ENCODE measurements at places on chromosomes 16 and 17. TPM values are rescaled to one million over a fixed set of nuclear protein-coding genes. Genes with fewer than 3 reads are reported as not detected.

- no peak for DNase-seq
These were observed 423.8 kb upstream of the PSMD7 start for GRCh38 chr16:73872856-73873255.

- DNase-seq = no peak
These were observed 12.8 kb downstream of the SMIM5 start for GRCh38 chr17:75645889-75646637.

GRCh38 chr17:16243385-16243784, 26.4 kb downstream of the PIGL start:
- DNase-seq = no peak

SUMO2 gene
- polyA plus RNA-seq = 309 TPM

GRCh38 chr16:55324285-55325079, 479 bp downstream of the IRX6 start:
- peak; percentile 6 for DNase-seq
